ENCODE measurements at places on chromosomes 13 and 19.

DNA sequence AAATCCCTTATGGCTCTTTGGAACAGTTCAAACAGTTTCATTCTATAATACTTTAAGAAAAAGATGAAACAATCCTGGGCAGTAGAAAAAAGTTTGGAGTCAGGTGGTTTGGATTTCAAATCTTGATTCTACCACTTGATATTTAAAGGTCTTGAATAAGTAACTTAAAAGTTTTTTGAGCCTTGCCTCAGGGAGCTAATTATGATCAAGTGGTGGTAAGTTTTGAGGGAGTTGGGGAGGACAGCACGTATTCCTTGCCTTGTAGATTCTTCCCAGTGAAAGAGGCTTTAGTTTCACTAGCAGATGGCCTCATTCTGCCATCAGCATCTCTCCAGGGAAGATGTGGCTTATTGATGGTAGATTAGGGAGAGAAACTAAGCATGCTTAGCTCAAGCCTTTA lies 168.4 kb upstream of the CSNK1A1L start:
- no peak for DNase-seq

DNA sequence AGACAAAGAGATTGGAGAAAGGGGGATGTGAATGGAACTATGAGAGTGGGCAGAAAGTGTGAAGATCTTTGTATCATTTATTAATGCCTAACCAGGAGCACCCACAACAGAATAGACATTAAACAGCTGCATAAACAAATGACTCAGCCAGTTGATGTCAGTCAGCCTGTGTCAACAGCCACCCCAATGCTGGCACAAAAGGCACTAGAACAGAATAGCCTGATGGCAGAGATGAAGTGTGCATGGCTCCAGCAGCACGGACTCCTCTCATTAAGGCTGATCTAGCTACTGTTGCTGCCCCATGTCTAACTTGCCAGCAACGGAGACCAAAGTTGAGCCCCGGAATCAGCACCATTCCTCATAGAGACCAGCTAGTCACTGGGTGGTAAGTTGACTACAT lies 7.8 kb downstream of the CPB2 start:
- no peak for DNase-seq

DNA sequence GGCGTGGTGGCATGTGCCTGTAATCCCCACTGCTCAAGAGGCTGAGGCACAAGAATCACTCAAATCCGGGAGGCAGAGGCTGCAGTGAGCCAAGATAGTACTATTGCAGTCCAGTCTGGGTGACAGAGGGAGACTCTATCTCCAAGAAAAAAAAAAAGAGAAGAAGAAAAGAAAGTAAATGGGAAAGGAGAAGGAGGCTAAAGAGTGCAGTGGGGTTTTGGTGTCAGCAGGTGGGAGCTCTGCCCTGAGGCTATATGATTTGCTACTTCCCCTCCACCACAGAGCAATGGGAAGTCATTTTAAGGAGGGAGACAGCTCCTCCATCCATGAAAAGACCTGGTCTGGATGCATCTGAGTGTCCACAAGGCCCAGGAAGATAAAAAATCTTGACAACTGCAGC lies 23.1 kb downstream of the UNC13A start:
- no peak for DNase-seq

- no peak for DNase-seq
Measured at GRCh38 chr19:16404396-16404795, 67.4 kb downstream of the EPS15L1 start.

DNA sequence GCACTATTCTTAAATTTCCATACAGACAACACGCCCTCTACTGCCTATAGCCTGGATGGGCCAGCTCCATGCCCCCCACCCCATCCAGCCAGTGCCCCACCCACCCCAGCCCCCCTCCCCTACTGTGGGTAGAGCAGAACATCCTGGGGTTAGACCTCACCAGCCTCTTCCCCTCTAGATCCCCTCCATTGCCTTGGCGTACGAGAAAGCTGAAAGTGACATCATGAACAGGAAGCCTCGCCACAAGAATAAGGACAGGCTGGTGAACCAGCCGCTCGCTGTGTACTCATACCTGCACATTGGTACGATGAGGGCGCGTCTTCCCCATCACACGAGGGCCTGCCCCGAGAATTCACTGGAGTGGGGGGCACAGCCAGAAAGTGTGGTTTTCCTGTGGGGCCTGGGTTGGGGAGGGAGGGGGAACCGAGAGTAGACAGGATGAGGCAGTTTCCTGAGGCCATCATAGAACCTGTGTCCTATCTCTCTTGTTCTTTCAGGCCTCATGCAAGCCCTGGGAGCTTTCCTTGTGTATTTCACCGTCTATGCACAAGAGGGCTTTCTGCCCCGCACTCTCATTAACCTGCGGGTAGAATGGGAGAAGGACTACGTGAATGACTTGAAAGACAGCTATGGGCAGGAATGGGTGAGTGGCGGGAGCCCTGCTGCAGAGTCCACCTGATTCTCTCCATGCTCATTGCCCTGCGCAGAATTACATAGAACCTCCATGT lies 29.1 kb downstream of the ATP12A start:
- DNase-seq = peak; percentile 68

- DNase-seq = no peak
Measured at GRCh38 chr19:7988307-7988706, 17.1 kb downstream of the ELAVL1 start.

- DNase-seq = no peak
Measured at GRCh38 chr19:18450021-18450930, 12.3 kb upstream of the ISYNA1 start.

- DNase-seq = no peak
Measured at GRCh38 chr13:80572308-80572922, 231.5 kb upstream of the SPRY2 start.

DNA sequence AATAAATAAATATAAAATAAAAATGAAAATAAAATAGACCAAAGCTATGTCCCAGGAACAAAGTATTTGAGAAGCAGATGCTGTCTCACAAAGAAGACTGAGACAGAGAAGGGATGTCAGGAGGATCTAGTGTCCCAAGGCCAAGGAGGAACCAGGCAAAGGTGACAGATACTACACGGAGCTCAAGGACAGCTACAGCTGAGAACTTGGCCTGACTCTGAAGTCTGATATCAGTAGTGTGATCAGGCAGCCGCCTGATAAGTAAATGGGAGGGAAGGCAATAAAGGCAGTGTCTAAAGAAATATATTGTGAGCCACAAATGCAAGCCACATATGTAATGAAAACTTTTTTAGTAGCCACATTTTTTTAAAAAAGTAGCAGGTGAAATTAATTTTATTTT lies 20.4 kb upstream of the NANOS3 start:
- DNase-seq = no peak

- no peak for DNase-seq
Measured at GRCh38 chr19:48964205-48965039, 687 bp upstream of the FTL start.

DNA sequence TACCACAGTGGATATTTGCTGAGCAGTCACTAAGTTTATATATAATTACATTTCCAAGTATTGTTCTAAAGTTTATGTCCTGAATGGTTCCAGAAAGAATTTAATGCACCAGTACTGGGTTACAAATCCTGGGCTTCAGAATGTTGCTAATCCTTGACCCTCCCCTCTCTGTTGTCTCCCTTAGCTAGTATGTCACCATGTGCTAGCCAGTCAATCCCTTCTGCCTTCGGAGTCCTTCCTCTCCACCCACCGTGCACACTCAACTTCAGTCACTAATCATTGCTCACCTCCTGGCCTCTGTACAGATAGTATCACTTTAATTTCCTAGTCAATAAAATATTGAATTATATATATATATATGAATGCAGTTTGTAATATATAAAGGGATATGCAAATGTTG lies 7.5 kb downstream of the FAM124A start:
- DNase-seq = no peak

- no peak for DNase-seq
Measured at GRCh38 chr13:105220881-105221280, 1314.6 kb downstream of the EFNB2 start.

GRCh38 chr13:89455741-89456140 lies 1784.6 kb downstream of the SLITRK5 start:
- no peak for DNase-seq

- no peak for DNase-seq
Measured at GRCh38 chr13:47420020-47420419, 523.2 kb upstream of the HTR2A start.

GRCh38 chr19:33430674-33431277 lies 57.3 kb downstream of the CEBPG start:
- peak; percentile 62 for DNase-seq

- DNase-seq = no peak
Measured at GRCh38 chr13:97109256-97109655, 112.9 kb upstream of the MBNL2 start.

GRCh38 chr13:97639236-97639635 lies 205.3 kb downstream of the RAP2A start:
- DNase-seq = no peak

GRCh38 chr13:76643596-76643995 lies 242.6 kb downstream of the KCTD12 start:
- no peak for DNase-seq

DNA sequence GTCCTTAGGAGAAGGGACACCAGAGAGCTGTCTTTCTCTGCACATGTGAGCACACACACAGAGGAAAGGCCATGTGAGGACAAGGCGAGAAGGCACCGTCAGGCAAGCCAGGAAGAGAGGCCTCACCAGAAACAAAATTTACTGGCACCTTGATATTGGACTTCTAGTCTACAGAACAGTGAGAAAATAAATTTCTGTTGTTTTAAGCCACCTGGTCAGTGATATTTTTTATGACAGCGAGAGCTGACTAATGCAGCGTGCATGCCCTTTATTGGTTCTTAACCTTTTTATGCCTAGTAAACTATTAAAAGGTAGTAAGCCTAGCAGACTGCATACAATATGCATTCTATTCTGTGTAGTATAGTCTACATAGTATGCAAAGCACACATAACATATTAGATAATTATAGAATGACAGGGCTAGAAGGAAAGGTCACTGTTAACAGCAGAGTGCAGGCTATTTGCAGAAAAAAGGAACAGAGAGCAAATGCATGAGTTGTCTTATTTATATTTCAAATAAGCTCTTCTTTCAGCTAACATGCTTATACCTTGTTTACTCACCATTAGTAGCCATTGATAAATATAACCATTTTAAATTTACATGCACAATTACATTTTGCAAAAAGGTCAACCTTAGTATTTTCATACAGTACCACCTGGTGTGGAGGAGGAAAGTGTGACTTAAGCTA lies 25.2 kb upstream of the KATNAL1 start:
- DNase-seq = no peak

GRCh38 chr19:58392945-58393724 lies 2.3 kb upstream of the RNF225 start:
- no peak for DNase-seq

DNA sequence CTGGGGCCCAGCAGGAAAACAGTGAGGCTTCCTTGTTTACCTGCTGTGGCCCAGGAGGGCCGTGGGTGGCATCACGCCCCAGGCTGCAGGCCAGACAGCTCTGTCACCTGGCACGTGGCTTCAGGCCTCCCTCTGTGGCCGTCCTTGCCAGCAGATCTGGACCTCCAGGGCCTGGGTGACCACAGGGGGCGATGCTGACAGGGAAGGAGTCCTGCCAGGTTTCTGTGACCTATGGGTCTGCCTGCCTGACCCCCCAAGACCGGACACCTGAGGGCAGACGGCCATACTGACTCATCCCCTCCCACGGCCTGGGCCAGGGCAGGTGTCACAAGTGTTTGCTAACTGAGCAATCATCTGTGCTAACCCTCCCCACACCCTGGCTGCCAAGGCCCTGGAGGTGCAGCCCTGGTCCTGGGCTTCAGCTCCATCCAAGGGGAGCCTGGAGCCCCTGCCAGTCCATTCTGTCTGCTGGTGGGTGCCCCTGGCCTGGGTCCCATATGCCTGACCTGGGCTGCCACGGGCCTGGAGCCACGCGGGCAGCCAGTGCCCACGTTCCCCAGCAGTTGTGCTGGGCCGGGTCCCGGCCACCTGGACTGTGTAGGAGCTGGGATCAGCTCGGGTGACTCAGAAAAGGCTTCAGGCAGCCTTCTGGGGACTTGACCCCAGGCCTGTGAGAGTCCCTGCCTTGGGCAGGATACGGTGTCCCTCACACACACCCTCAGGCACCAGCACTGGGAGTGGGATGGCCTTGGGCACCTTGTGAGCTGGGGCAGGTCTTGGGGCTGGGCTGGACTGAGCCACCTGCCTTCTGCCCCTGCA lies 3.7 kb downstream of the CDC34 start:
- no peak for DNase-seq

DNA sequence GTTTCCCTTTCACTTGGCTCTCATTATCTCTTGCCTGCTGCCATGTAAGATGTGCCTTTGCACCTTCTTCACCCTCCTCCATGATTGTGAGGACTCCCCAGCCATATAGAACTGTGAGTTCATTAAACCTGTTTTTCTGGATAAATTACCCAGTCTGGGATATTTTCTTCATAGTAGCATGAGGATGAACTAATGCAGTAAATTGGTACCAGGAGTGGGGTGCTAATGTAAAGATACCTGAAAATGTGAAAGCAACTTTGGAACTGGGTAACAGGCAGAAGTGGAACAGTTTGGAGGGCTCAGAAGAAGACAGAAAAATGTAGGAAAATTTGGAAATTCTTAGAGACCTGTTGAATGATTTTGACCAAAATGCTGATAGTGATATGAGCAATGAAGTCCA lies 487.4 kb downstream of the LMO7 start:
- DNase-seq = no peak

DNA sequence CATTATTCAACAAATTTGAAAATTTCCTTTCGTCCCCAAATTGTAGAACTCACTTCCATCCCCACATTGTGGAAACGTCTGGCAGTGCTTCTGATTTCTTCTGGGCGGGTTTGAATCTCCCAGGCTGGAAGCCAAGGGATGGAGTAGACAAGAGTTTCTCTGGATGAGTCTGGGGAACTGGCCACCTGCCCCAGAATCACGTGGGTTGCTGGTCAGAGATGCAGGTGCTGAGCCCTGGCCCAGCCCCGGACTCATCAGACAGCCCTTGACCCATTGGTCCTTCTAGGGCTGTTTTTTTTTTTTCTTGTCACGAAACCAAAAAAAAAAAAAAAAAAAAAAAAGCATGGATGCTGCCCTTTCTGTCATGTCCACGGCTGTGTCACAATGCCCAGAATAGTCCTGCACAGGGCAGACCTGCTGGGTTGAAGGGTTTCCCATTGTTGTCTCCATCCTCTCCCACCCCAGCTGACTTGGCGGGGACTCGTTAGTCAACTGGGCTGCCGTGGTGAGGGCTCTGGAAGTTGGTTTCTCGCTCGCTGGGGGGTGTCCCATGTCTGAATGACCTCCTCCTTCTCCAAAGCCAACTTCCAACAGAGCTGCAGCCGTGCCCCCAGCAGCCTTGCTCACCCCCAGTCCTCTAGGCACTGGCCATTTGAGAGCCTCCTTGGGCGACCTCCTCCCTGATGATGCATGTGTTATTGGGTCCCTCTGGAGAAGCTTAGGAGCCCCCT lies 12.8 kb downstream of the CHST8 start:
- DNase-seq = no peak

GRCh38 chr19:18153556-18154134 lies 682 bp downstream of the PIK3R2 start:
- DNase-seq = peak; percentile 23

GRCh38 chr19:5590151-5590864 lies 22.6 kb upstream of the TINCR start:
- DNase-seq = no peak

- no peak for DNase-seq
Measured at GRCh38 chr19:58330458-58330857, 3.7 kb downstream of the ZSCAN22 start.

Measured in CD4-positive, alpha-beta T cell treated with Interleukin-17A for 1 hour (primary cell).